ENCODE measurements at places on chromosomes 5 and 9.

GRCh38 chr9:127088724-127089615, 33.5 kb downstream of the ANGPTL2 start:
- no peak for DNase-seq

GRCh38 chr5:133205649-133206048, 153.8 kb downstream of the HSPA4 start:
- no peak for DNase-seq

GRCh38 chr5:172455511-172456061, 1.3 kb upstream of the SH3PXD2B start:
- DNase-seq, result no peak

DNA sequence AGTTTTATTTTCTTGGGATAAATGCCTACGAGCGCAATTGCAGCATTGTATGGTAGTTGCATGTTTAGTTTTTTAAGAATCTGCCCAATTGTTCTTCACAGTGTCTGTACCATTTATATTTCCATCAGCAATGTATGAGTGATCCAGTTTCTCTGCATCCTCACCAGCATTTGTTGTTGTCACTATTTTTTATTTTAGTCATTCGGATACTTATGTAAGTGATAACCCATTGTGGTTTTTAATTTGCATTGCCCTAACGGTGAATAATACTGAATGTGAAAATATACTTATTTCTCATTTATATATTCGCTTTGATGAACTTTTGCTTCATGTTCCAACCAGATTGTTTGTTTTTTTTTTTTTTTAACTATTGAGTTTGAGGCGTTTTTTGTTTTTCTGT, 33.7 kb upstream of the PWWP2A start:
- no peak for DNase-seq

GRCh38 chr5:178152491-178153444, 917 bp downstream of the NHP2 start:
- no peak for DNase-seq

DNA sequence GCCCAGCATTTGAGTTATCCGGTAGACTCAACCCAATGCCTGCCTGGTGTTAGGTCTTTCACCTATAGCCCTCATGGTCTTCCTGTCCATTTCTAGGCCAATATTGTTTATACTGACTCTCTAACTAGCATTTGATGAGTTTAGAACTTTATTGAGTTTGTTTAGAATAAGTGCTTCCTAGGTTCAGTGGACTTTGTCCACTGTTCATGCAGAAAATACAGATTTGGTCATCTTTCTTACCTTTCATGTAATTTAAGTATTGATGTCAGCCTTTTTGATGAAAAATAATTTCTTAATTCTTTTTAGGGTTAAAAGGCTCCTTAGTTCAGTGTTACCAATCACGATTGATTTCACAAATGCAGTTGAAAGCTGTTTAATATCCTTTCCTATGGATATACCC, 22.0 kb downstream of the CYSTM1 start:
- DNase-seq, result no peak

- DNase-seq, result no peak
Measured at GRCh38 chr9:115225459-115226116, 107.6 kb upstream of the TNC start.

- DNase-seq, result no peak
Measured at GRCh38 chr5:122095158-122095557, 17.1 kb upstream of the LOX start.

- no peak for DNase-seq
Measured at GRCh38 chr5:112907166-112907631, 14.8 kb downstream of the REEP5 start.

DNA sequence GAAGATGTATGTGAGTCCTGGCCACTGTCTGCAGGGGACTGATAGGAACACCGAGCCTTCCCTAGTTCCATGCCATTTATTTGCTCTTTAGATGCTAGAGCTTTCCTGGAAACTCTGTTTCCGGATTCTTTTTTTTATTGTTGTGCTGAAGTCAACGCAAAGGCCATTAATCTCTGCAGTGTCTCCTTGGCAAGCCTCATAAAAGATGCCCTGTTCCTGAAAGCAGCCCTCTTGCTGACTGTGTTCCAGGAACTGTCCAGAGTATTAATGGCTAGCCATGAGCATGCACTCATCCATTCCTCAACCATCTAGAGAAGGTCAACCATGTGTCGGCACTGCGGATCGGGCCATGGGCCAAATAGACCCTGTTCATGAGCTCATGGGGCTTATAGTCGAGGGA, 42.9 kb upstream of the SMAD5 start:
- no peak for DNase-seq

- no peak for DNase-seq
Measured at GRCh38 chr5:143672806-143673205, 139.2 kb upstream of the HMHB1 start.

GRCh38 chr9:38362852-38363588, 29.5 kb upstream of the ALDH1B1 start:
- DNase-seq, result peak; percentile 7

DNA sequence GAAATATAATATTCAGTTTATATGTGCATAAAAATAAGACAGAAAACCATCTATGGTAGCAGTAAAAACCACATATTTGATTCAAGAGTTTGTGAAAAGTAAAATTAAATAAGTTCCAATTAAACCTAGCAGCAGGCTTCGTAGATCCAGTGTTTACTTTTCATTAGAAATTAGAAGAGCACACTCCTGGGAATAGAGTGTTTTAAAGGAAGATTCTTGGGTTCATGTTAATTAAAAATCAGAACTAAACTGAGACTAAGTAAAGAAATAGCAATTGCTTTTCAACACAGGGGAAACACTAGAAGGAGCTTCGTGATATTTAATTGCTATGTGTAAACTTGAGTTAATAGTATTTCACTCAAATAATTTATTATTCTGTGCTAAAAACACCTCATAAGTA, 1097.8 kb upstream of the CDH18 start:
- DNase-seq, result no peak

DNA sequence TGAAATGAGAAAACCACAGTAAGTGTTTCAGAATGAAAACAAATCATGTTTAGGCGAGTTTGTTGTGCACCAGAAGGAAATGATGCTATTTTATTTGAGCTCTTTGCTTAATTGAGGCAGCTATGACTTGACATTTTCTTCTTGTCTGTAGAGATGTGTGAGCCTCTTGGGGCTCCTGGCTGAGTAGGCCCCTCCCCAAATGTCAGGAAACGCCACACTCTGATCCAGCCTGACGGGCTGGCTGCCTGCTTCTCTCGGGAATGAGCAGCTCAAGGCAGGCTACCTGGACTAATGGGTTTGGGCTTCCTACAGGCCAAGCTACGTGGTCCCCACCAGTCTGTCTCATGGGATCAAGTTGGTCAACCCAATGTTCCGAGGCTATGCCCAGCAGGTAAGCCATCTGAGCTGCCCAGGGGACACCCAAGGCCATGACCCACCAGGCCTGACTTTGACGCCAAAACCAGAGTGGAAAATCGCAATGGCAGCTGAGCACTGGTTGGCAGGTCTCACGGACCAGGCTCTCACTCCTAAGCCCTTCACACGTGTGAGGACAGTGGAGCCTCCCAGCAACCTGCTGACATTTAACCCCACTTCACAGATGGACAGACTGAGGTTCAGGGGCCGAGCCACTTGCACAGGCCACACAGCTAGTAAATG, 29.9 kb downstream of the USP20 start:
- no peak for DNase-seq

GRCh38 chr5:153372425-153373129, 117.9 kb upstream of the GRIA1 start:
- DNase-seq, result no peak

- DNase-seq, result no peak
Measured at GRCh38 chr5:127695346-127695745, 7.8 kb upstream of the CCDC192 start.

DNA sequence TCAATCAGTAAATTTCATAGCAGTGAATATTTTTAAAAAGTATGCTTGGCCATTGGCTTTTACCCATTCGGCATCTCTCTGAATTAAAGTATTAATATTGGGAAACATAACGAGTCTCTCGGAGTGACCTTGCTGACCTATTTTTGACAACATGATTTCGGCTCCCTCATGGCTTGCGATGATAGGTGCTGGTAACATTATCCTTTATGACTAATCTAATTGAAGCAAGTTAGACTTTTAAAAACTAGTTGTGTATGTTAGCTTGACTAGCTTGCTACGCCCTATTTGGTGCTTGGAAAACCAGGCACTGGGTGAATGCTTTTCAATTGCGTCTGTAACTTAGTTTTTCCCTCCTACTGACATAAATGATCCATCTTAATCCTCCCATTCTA, 1.1 kb downstream of the ZNF366 start:
- DNase-seq, result no peak

GRCh38 chr5:181259283-181259682, 1.7 kb downstream of the TRIM52 start:
- DNase-seq, result no peak

GRCh38 chr9:13597004-13597403, 317.5 kb upstream of the MPDZ start:
- DNase-seq, result no peak

- DNase-seq, result no peak
Measured at GRCh38 chr9:128987805-128988204, 40.3 kb downstream of the NUP188 start.

Measured in bone marrow (tissue), 2 donors.